ENCODE measurements at places on chromosomes 1 and 21. TPM values are rescaled to one million over a fixed set of nuclear protein-coding genes. Genes with fewer than 3 reads are reported as not detected.

GRCh38 chr21:41250519-41250918 lies 66.1 kb upstream of the FAM3B start:
- DNase-seq, result no peak

DNA sequence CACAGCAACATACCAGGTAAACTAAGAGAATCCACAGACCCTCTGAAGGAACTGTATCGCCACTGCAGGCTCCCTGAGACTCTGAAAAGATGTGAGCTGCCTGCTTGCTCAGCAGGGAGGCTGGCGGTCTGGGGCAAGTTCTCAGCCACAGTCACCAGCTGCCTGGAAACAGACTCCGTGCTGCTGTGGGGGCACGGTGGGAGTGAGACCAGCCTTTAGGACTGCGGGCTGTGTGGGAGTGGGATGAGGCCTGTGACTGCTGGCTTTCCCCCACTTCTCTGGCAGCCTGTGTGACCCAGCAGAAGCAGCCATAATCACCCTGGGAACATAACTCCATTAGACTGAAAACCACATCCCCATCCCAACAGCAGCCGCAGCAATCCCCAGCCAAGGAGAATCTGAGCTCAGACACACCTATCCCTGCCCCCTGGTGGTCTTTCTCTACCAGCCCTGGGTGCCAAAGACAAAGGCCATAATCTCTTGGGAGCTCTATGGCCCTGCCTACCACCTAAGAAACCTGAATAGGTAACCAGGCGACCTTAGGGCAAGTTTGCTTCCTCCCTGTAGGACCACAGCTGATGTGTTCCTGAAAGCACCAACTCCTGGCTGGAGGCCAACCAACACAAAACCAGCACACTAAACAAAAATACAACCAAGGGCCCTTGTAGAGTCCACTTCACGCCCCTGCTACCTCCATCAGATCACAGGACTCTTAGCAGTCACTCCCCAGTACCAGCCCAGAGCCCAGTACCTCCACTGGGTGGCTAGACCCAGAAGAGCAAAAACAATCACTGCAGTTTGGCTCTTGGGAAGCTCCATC lies 151.5 kb downstream of the SMYD3 start:
- no peak for DNase-seq

DNA sequence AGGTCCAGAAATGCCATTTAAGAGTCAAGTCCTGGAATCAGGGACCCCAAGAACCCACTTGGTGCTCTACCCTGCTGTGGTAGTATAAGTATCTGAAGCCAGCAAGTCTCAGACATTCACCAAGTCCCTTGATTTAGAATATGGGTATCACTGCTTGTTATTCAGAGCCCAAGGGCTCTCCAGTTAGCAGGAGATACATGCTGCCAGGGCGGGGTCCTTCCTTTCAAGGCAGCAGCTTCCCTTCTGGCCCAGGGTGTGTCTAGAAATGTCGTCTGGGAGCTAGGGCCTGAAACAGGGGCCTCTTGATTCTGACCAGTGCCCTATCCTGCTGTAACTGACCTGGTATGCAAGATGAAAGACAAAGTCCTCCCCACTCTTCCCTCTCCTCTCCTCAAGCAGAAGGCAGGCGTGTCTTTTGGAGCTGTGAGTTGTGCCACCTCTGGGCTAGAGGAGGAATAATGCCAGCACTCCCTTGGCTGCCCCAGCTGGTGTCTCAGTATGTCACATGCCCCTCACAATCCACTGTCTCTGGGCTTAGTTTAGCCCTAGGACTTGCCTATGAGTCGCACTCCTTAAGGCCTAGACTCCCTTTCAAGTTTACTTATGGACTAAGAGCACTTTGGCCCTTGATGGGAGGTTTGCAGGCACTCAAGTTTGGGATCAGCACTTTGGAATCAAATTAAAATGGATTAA lies 200.2 kb downstream of the MRPL39 start:
- DNase-seq, result no peak

L1TD1 gene
- total RNA-seq, result 0.44 TPM

GRIK1 gene
- total RNA-seq, result not detected

SPRR2B gene
- not detected for total RNA-seq

GRCh38 chr1:87051965-87052364 lies 137.5 kb downstream of the HS2ST1 start:
- no peak for DNase-seq
